ENCODE measurements at places on chromosomes 16 and 17. TPM values are rescaled to one million over a fixed set of nuclear protein-coding genes. Genes with fewer than 3 reads are reported as not detected.

DNAI2 gene
- 0.09 TPM for total RNA-seq

KRT31 gene
- total RNA-seq: not detected

YBX2 gene
- total RNA-seq: 0.21 TPM

TPPP3 gene
- not detected for total RNA-seq

CCL16 gene
- total RNA-seq: not detected

KRT40 gene
- total RNA-seq: not detected

TLCD1 gene
- 12.5 TPM for total RNA-seq

SEZ6L2 gene
- total RNA-seq: 0.26 TPM

ALOX15B gene
- total RNA-seq: not detected

TBC1D3E gene
- not detected for total RNA-seq

CTRB2 gene
- not detected for total RNA-seq

KCNH4 gene
- 1.6 TPM for total RNA-seq

KRT36 gene
- total RNA-seq: not detected

MRM1 gene
- 25.1 TPM for total RNA-seq

GPRC5C gene
- 0.54 TPM for total RNA-seq

SGCA gene
- not detected for total RNA-seq

SCNN1B gene
- total RNA-seq: not detected

CACNG5 gene
- not detected for total RNA-seq

GRB2 gene
- total RNA-seq: 172 TPM

DNA sequence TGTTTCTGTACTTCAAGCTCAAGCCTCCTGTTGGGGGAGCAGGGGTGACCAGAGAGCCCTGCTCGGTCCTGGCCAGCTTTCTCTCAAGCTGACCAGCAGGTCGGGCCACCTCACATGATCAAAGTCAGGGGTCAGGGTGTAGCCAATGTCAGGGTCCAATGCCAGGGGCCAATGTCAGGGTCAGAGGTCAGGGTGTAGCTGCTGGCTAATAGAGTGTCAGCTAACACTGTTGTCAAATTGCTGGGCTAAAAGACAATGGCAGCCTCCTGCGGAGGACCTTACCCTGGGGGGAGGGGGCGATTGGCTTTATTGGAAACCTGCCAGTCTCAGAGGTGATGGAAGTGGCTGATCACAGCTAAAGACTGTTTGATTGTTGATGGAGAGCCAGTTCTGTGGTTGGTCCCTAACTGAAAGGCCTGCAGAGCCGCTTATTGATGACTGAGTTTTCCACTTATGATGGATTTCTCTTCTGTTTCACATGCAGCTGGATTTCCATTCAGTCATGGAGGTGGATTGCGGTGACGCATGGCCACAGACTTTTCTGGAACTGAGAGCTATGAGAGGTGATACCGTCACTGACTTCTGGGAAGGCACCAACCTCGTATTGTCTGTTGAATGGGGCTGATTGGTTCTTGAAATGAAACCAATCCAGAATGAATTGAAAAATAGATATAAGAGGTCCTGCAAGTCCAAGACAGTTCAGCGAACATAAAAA lies 97.4 kb upstream of the ZFHX3 start:
- DNase-seq: no peak

DNA sequence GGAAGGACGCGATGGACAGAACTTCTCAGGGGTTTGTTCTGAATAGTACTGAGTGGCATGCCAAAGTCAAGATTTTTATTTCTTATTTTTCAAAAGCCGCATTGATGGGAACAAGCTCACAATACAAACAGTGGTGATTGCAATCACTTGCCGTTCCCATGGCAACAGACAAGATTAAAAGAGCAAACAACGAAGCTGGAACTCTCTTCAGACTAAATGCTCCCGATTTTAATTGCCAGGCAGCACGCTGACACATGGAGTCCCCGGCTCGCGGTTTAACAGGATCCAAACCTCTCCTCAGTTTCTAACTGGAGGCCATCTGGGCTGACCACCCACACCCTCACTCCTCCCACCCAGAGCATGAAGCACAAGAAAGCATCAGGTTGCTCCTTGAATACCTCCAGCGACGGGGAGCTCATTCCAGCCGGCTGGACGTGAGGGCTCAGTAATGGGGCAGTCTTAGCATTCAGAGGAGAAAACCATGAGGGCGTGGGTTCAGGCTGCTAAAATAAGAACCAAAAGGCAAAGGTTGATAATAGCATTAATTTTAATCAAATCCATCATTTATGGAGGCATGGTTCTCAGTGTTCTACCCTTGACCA lies 41.5 kb downstream of the AIPL1 start:
- DNase-seq: no peak

DNA sequence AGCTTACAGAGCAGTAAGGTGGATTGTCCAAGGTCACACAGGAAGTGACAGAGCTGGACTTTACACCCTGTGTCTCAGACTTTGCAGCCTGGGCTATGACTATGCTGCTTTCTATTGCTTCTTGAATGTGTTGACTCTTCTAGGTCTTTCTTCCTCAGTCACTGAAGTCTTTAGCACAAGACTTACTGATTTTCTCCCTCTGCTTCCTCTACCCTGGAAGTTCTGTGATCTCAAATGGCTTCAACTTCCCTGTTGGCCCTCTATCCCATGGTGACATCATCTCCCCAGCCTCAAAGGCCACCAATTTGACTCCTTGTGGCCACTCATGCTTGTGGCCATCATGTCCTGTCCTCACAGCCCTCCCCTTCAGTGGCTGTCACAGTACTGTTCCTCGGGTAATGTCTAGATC lies 181.3 kb downstream of the HS3ST3A1 start:
- DNase-seq: no peak

- no peak for DNase-seq
Measured at GRCh38 chr16:52404546-52404945, 142.4 kb downstream of the TOX3 start.

DNA sequence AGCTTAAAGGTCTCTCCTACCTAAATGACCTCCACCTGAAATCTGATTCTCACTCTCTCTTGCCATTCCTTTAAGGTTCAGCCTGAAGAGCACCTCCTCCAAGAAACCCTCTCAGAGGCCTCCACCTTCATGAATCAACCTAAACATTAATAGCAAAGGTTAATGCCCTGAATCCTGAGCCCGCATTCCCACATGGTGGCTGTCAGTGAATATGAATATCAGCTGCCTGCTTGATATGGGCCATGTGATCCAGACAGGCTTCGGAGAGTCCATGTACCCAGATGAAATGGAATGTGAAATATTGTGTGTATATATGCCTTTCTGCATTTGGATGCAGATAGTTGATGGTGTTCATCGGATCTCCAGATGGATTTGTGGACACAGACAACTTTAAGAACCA lies 317.5 kb downstream of the TOX3 start:
- DNase-seq: no peak

DNA sequence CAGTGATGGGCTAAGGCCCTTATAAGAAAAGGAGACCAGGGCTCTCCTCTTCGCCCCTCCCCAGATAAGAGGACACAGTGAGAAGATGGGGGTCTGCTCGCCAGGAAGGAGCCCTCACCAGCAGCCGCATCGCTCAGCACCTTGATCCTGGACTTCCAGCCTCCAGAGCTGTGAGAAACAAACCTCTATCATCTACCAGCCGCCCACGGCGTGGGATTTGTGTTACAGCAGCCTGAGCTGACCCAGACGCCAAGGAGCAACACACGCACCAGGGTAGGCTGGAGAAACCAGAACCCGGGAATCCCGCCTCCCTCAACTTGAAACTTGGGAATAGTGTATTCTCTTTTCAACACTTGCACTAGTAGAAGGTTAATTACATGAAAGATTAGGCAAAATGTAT lies 4.2 kb upstream of the ZG16B start:
- no peak for DNase-seq

GRCh38 chr16:4681471-4682083 lies 11.8 kb upstream of the NUDT16L1 start:
- DNase-seq: peak; percentile 66

- DNase-seq: no peak
Measured at GRCh38 chr16:80717611-80718010, 86.8 kb downstream of the CDYL2 start.

- no peak for DNase-seq
Measured at GRCh38 chr17:1091900-1092299, 87.9 kb downstream of the ABR start.

DNA sequence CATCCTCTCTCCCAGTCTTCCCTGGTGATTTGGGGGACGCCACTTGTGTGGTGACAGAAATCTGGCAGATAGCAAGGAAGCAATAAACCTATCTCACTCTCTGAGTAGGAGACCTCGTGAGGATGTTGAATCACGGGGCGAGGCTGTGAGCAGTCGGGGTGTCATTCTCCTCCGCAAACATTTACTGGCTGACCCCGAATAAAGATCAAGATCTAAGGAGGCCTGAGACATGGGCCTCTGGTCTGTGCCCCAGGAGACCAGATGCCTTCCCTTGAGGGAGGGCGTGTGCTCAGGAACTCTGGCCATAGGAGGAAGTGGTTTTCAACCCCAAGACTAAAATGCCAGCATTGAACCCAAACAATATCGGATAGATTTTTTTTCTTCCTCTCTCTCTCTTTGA lies 53.1 kb downstream of the FOXL1 start:
- no peak for DNase-seq

- DNase-seq: no peak
Measured at GRCh38 chr17:71032746-71033273, 863.5 kb downstream of the KCNJ2 start.

GRCh38 chr16:65116216-65116615 lies 5.6 kb downstream of the CDH11 start:
- no peak for DNase-seq

GRCh38 chr17:71516149-71516548 lies 604.7 kb upstream of the SOX9 start:
- DNase-seq: no peak

DNA sequence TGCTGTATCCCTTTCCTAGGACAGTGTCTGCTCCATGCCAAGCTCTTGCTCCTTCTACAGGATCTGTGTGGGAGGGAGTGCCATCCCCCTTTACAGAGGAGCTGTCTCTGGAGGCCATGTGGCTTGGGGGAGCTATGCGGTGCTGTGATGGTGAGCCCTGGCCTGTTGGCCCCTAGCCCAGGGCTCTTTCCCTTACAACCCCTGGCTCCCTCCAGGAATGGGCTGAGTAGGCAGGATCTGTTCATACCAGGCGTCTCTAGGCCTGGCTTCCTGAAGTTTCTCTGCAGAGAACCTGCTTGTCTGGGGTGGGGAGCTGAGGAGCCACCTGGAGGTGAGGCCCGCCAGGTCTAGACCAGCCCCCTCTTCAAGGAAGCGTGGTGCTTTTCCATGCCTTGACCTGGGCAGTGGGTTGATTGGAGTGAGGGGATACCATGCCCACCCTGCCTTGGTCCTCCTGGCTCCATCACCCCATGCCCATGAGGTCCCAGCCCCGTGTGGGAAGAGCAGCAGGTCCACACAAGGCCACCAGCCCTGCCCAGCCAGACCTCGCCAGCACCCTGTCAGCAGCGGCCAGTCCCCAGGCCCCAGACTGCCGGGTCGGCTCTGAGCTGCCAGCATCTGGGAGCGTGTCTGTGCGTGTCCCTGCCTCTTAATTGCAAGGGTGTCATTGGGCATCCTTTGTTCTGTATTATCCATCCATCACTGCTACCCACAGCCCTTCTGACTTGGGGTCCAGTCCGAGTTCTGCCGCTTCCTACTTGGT lies 14.7 kb downstream of the LLGL2 start:
- no peak for DNase-seq

GRCh38 chr17:32275060-32276042 lies 9.7 kb downstream of the RHBDL3 start:
- DNase-seq: no peak

- no peak for DNase-seq
Measured at GRCh38 chr17:77291591-77292386, 151.0 kb downstream of the SEC14L1 start.

- DNase-seq: no peak
Measured at GRCh38 chr17:7380321-7380720, 568 bp upstream of the TNK1 start.

DNA sequence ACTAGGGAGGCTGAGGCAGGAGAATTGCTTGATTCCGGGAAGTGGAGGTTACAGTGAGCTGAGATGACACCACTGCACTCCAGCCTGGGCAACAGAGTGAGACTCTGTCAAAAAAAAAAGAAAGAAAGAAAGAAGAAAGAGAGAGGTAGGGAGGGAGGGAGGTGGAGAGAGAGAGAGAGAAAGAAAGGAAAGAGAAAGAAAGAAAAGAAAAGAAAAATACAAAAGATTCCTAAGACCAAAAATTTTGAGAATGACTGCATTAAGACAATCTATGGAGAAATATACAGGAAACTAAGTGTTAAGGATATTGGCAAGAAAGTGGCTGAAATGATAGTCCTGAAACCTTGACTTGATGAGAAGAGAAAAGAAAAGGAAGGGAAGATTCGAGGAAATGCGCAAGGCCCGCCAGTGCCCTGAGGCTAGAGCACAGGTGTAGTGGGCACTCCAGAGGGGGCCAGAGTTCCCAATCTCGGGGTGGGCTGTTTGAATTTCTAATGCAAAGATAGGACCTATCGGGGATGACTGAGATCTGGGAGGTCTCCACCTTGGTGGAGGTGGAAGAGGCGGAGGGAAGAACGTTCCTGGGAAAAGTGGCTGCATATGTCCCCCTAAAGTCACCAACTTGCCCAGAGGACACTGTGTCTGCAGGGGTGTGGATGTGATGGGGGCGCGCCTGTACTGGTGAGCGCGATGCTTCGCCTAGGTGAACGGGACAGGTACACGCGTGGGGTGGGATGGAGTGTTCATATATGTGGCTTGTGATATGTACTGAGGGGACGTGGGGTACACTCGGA lies 654 bp upstream of the SCNN1B start:
- no peak for DNase-seq

DNA sequence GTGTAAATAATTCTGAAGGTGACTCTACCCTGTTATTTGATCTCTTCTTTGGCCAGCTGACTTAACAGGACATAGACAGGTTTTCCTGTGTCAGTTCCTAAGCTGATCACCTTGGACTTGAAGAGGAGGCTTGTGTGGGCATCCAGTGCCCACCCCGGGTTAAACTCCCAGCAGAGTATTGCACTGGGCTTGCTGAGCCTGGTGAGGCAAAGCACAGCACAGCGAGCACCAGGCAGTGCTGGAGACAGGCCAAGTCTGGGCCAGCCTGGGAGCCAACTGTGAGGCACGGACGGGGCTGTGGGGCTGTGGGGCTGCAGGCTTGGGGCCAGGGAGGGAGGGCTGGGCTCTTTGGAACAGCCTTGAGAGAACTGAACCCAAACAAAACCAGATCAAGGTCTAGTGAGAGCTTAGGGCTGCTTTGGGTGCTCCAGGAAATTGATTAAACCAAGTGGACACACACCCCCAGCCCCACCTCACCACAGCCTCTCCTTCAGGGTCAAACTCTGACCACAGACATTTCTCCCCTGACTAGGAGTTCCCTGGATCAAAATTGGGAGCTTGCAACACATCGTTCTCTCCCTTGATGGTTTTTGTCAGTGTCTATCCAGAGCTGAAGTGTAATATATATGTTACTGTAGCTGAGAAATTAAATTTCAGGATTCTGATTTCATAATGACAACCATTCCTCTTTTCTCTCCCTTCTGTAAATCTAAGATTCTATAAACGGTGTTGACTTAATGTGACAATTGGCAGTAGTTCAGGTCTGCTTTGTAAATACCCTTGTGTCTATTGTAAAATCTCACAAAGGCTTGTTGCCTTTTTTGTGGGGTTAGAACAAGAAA lies 5.1 kb downstream of the STH start:
- no peak for DNase-seq

DNA sequence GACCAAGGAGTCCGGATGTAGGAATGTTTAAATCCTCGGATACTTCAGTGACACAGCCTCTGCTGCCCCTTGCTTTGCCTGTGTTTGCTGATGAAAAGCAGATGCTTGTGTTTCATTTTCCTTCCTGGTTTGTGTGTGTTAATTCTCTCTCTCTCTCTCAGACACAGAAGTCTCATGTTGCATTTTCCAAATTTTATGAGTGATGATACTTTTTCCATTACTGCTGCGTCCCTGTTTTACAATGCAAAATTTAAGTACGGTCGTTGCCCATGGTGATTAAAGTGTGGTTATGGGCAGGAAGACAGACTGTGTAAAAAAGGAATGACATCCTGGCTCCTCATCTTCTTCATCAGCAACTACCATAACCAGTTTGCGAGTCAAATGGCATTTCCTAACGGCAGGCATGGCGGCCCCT lies 5.7 kb downstream of the RMI2 start:
- DNase-seq: no peak
